ENCODE measurements at places on chromosomes 3 and 15. TPM values are rescaled to one million over a fixed set of nuclear protein-coding genes. Genes with fewer than 3 reads are reported as not detected.

The GPR87 gene
- polyA plus RNA-seq, result not detected

DNA sequence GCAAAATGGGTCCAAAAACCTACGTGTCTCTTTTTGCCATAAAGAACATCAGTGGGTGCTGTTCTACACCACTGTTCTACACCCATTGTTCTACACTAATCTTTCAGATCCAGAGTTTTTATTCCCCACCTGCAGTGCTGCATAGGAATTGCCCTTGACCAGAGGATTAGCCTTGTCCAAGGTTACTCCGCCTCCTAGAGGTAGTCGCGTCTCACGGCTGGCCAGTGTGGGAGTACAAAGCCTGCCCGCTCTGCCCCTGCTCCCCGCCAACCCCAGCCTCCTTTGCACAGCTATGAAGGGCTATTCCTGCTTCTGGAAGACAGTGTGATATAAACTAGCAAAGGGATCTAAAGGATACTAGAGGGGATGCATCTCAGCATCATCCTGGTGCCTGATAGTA is 222.1 kb upstream of the LMCD1 start:
- no peak overlapping the region for H3K4me3 ChIP-seq
- no peaks in the 10 kb centered on the region for H3K4me1 ChIP-seq
- no peak for DNase-seq
- H3K27ac ChIP-seq, result no peak overlapping the region

GRCh38 chr3:194249323-194250097 is 101.6 kb downstream of the CPN2 start:
- H3K27me3 ChIP-seq, result peaks cover 54% of the 10 kb centered on the region
- H3K4me1 ChIP-seq, result peaks cover 9% of the 10 kb centered on the region
- peaks cover 5% of the 10 kb centered on the region for H3K36me3 ChIP-seq
- no peak for DNase-seq

GRCh38 chr15:27782125-27782524 is 317.0 kb downstream of the OCA2 start:
- H3K4me3 ChIP-seq, result no peak overlapping the region
- no peak for DNase-seq
- H3K27ac ChIP-seq, result no peak overlapping the region
- no peaks in the 10 kb centered on the region for H3K36me3 ChIP-seq
- H3K27me3 ChIP-seq, result no peaks in the 10 kb centered on the region

- H3K27ac ChIP-seq, result peak overlapping the region; percentile 46
- peak overlapping the region; percentile 61 for H3K4me3 ChIP-seq
Measured at GRCh38 chr15:66405007-66405406, 18.3 kb downstream of the MAP2K1 start.

The C2CD4A gene
- not detected for polyA plus RNA-seq

Measured in naive B cell (primary cell).